Thoracic aorta (tissue), 2 donors: ENCODE measurements at places on chromosomes 16 and 17. TPM values are rescaled to one million over a fixed set of nuclear protein-coding genes. Genes with fewer than 3 reads are reported as not detected.

GRCh38 chr17:1158879-1159278 is 20.9 kb downstream of the ABR start:
- peaks cover 13% of the 10 kb centered on the region for H3K4me1 ChIP-seq
- H3K36me3 ChIP-seq: no peaks in the 10 kb centered on the region
- no peak for DNase-seq
- no peak overlapping the region for H3K27ac ChIP-seq
- no peak overlapping the region for H3K4me3 ChIP-seq
- H3K27me3 ChIP-seq: no peaks in the 10 kb centered on the region

CDRT4 gene
- total RNA-seq: 13.5 TPM

- H3K27me3 ChIP-seq: no peaks in the 10 kb centered on the region
- DNase-seq: no peak
- peak within 1 kb of the TSS; percentile 57 for H3K27ac ChIP-seq
- no peaks in the 10 kb centered on the region for H3K36me3 ChIP-seq
- H3K4me1 ChIP-seq: peaks cover 16% of the 10 kb centered on the region
Observed at GRCh38 chr17:38925263-38925995, at the start of gene LASP1NB. Gene LASP1NB (plus strand): TSS chr17:38925614.

MYH11 gene
- 2,411 TPM for total RNA-seq

DNA sequence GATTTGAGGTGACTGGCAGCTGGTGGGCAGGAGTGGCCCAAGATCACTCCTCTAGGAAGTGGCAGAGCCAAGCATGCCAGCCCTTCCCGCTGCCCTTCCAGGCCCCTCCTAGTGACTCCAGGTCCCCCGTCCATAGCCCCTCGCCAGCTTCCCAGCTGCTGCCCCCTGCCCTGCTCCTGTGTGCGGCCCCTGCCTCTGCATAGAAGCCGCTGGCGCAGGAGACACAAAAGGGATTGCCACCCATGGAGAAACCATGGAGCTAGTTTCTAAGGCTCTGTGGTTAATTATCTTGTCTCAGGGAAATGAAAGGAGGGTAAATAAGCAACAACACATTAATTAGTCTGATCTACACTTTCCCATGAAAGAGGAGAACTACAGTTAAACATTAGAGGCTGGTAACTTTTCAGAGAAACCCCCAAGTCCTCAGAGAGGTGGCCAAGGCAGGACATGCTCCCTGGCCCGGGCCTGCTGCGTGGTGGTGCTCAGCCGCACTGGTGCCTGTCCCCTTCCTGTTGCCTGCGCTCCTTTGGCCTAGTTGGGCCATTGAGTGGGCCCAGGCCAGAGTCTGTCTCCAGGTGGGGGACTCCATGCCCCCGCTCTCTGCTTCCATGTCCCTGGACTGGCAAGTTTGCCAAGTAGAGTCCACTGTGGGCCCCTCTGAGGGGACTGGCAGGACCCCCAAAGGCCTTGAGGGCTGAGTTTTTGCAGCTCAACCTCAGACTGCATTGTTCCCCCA is 65.2 kb downstream of the PRMT7 start:
- no peaks in the 10 kb centered on the region for H3K4me1 ChIP-seq
- no peaks in the 10 kb centered on the region for H3K36me3 ChIP-seq
- no peaks in the 10 kb centered on the region for H3K27me3 ChIP-seq
- no peak overlapping the region for H3K4me3 ChIP-seq
- no peak overlapping the region for H3K27ac ChIP-seq

GRCh38 chr17:69207151-69207550 is 21.5 kb downstream of the ABCA10 start:
- H3K27ac ChIP-seq: no peak overlapping the region
- H3K36me3 ChIP-seq: no peaks in the 10 kb centered on the region
- H3K27me3 ChIP-seq: no peaks in the 10 kb centered on the region
- no peak for DNase-seq
- H3K4me1 ChIP-seq: no peaks in the 10 kb centered on the region

KRT12 gene
- not detected for total RNA-seq

DNA sequence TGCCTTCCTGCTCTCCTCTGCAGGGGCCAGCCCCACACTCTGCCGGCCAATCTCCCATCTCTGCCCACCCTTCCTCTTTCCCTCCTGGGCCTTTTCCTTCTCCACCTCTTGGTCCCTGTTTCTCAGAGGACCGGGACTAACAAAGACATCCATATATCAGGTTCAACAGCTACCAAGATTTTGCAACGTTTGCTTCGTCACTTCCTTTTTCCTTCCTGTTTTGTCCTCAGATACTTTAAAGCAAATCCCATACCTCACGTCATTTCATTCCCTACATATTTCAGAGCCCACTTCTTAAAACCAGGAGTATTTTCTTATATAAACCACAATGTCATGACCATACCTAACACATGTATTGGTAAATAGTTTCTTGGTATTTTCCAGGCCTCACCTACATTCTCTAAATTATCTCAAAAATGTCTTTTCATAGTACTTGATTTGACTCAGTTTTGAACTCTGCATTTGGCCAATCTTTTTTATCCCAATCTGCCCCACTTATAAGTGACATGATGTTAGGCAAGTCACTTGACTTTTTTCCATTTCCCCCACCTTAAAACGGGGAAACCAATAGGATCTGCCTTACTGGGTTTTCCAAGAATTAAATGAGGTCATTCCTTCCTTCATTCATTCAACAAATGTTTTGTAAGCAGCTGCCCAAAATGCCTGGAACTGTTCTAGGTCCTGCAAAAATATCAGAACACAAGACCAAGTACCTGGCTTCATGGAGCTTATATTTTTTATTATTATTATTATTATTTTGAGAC is 7.2 kb upstream of the USP10 start:
- no peaks in the 10 kb centered on the region for H3K27me3 ChIP-seq
- no peaks in the 10 kb centered on the region for H3K4me1 ChIP-seq
- no peak overlapping the region for H3K4me3 ChIP-seq
- H3K27ac ChIP-seq: no peak overlapping the region

RNF157 gene
- total RNA-seq: 0.41 TPM

DNA sequence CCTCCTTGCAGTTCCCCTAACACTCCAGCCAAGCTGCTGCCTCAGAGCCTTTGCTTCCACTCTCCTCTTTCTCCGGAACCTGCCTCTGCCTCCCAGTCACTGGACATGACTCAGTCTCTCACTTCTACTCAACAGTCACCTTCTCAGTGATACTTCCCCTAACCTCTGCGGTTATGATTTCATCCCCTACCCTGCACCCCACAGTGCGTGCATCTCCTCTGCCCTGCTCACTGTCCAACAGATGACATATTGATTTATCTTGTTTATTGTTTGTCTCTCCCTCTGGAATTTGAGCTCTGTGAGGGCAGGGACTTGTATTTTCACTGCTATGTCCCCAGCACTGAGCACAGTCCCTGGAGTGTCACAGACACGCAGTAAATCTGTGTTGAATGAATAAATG is 100.7 kb downstream of the CYLD start:
- H3K27ac ChIP-seq: no peak overlapping the region
- H3K4me1 ChIP-seq: no peaks in the 10 kb centered on the region
- no peaks in the 10 kb centered on the region for H3K36me3 ChIP-seq
- no peaks in the 10 kb centered on the region for H3K27me3 ChIP-seq
- no peak overlapping the region for H3K4me3 ChIP-seq

TRAF7 gene
- total RNA-seq: 54.8 TPM

DNA sequence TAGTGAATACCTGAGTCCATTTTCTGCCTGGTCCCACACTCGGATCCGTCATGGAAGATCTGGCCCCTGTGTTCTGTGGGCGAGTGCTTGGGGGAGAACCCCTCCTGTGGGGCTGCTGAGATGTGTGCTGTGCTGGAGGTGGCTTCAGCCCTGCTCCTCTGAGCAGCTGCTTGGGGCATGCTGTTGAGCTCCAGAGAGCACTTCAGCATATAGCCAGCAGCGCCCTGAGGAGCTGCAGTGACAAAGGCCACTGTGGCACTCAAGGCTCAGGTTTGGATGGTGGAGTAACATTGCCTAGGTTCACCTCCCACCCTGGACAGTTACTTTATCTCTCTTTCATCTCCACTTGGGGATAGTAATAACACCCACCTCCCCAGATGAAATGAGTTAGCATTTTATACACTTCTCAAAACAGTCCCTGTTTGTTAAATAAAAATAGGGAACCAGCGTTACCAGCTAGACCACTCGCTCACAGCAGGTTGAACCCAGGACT is 75.3 kb downstream of the KSR1 start:
- no peaks in the 10 kb centered on the region for H3K27me3 ChIP-seq
- no peak for DNase-seq
- H3K4me3 ChIP-seq: no peak overlapping the region
- H3K36me3 ChIP-seq: no peaks in the 10 kb centered on the region
- H3K27ac ChIP-seq: peak overlapping the region; percentile 34

KRT34 gene
- total RNA-seq: not detected

DNA sequence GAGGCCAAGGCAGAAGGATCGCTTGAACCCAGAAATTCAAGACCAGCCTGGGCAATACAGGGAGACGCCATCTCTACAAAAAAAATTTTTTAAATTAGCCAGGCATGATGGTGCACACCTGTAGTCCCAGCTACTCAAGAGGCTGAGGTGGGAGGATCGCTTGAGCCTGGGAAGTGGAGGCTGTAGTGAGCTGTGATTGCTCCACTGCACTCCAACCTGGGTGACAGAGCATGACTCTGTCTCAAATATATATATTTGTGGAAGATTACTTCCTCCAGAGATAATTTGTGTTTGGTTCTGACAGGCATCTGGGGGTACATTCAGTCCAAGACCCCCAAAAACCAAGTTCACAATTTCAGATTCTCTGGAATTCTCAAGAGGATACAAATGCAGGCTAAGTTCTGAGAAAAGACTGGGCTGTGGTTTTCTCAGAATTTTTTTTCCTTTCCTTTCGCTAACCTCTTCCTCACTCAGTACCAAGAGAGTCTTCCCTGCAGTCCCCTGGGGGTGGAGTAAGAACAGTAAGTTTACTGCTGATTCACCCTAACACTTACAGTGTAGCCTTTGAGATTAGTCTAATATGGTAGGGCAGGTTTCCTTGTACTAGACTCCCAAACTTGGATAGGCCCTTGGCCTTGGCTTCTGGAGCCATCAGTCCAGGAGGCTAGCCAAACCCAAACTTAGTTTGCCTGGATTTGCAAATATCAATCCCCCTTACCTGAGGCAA is 15.1 kb downstream of the GSDMB start:
- no peaks in the 10 kb centered on the region for H3K4me1 ChIP-seq
- no peak for DNase-seq
- no peaks in the 10 kb centered on the region for H3K27me3 ChIP-seq
- H3K36me3 ChIP-seq: no peaks in the 10 kb centered on the region
- H3K27ac ChIP-seq: no peak overlapping the region

DNA sequence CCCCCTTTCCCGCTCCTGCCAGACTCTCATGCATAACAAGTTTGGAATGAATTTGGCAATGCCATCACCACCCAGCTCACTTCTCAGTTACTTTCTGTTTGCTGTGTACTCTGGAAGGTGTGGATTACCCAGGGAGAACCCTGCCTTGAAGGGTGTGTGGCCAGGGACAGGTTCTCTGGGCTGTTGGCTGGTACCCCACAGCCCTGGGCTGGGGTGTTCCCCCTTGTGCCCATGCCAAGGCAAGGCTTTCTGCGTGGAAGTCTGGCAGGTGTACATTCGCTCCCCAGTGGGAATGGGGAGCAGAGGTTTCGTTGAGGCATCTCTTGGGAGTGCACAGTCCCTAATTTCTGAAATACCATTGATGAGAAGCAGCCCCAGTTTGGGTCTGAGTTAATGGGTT is 187.7 kb downstream of the CCDC182 start:
- DNase-seq: no peak
- H3K4me3 ChIP-seq: peak overlapping the region; percentile 31
- peaks cover 46% of the 10 kb centered on the region for H3K4me1 ChIP-seq

GRCh38 chr17:72989074-72989610 is 103.3 kb downstream of the SLC39A11 start:
- no peaks in the 10 kb centered on the region for H3K27me3 ChIP-seq
- H3K27ac ChIP-seq: no peak overlapping the region
- H3K4me3 ChIP-seq: no peak overlapping the region
- H3K36me3 ChIP-seq: no peaks in the 10 kb centered on the region
- no peak for DNase-seq

ESRP2 gene
- total RNA-seq: 9.1 TPM

TANGO6 gene
- 55.4 TPM for total RNA-seq

- no peaks in the 10 kb centered on the region for H3K27me3 ChIP-seq
- H3K4me1 ChIP-seq: peaks cover 13% of the 10 kb centered on the region
- no peaks in the 10 kb centered on the region for H3K36me3 ChIP-seq
- no peak overlapping the region for H3K4me3 ChIP-seq
- no peak overlapping the region for H3K27ac ChIP-seq
Observed at GRCh38 chr17:61247439-61247838, 152.2 kb upstream of the TBX2 start.

WSCD1 gene
- total RNA-seq: 29.0 TPM

DNA sequence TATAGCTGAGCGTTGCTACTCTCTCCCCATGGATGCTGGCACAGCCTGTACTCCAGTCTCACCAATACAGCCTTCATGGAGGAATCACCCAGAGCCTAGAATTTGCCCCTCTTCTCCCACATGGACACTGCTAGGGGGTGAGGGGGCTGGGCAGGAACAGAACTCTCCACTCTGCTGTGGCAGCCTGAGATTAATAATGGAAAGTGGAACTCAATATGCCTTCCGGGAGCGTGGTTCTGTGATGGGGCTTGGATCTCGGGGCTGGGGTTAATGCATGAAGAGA is 1.2 kb downstream of the SLC9A5 start:
- DNase-seq: no peak
- no peak overlapping the region for H3K4me3 ChIP-seq
- H3K4me1 ChIP-seq: peaks cover 29% of the 10 kb centered on the region
- no peaks in the 10 kb centered on the region for H3K36me3 ChIP-seq

ATP2A3 gene
- 37.2 TPM for total RNA-seq

CTRL gene
- total RNA-seq: 0.54 TPM

DNA sequence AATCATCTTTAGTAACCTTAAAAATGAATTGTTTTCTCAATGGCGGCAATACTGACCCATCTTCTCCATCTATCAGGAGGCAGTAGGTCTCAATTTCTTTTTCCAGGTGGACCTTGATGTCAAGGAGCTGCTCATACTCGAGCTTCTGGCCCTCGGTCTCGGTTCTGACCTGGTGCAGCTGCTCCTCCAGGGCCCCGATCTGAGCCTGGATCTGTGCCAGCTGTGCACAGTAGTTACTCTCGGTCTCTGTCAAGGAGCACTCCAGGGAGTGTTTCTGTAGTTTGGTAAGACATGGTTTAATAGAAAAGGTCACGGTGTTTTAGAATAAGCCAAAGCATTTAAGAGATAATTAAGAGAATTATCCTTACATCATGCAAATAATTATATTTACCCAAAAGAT is 4.9 kb downstream of the KRT27 start:
- H3K27ac ChIP-seq: no peak overlapping the region
- no peak overlapping the region for H3K4me3 ChIP-seq
- no peaks in the 10 kb centered on the region for H3K4me1 ChIP-seq
- H3K36me3 ChIP-seq: no peaks in the 10 kb centered on the region
- no peak for DNase-seq

DNA sequence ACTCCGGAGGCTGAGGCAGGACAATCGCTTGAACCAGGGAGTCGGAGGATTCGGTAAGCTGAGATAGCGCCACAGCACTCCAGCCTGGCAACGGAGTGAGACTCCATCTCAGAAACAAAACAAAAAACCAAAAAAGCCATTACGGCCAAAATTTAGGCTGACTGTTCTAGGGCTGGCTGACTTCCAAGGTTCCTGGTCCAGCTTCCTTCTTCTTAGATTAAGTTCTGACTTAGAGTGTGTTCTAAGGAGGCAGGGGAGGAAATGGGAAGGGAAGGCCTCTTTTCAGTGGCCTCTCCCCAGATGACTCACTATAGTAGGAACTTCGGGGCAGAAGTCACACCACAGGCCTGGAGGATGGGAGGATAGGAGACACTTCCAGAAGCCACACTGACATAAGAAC is 27.7 kb upstream of the CLEC18B start:
- peaks cover 15% of the 10 kb centered on the region for H3K36me3 ChIP-seq
- peak overlapping the region; percentile 65 for H3K27ac ChIP-seq
- H3K4me1 ChIP-seq: peaks cover 19% of the 10 kb centered on the region
- peak; percentile 18 for DNase-seq
- H3K4me3 ChIP-seq: no peak overlapping the region
- no peaks in the 10 kb centered on the region for H3K27me3 ChIP-seq

KRTAP1-1 gene
- not detected for total RNA-seq

SPAG5 gene
- 5.9 TPM for total RNA-seq

DNAAF8 gene
- not detected for total RNA-seq
